ENCODE measurements at places on chromosomes 7 and 10.
A peak's percentile ranks its signal among the peaks of the same experiment; 100 is the strongest.

DNA sequence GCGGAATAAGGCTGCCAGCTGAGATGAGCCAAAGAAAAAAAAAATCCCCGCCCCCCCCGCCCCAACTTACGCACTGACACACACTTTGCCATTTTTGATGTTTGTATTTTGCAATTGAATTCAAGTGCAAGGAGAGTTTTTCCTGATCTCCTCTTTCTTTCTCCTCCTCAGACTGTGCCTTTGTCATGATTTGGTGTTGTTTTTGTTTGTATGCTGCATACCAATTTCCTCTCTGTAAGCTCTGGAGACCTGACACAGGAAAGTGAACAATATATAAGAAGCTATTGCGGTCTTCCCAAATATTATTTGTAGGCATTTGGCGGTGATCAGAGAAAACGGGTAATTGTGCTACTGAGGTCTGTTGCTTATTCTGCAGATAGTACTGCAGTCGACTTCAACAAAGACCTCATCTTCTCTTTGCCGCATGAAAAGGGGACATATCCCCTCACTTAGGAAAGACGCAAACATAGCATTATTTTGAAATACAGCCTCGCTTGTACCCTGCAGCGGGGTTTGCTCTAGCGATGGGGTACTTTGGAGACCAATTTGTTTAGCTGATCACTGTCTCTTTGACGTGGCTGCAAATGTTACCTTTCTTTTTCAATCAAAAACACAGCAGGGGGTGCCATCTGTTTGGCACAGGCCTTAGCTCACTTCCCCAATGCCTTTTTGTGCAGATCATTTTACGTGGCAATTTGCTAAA, 206.6 kb downstream of the SKAP2 start:
- DNase-seq = no peak

GRCh38 chr7:44276571-44277221, 48.7 kb downstream of the CAMK2B start:
- no peak for DNase-seq

DNA sequence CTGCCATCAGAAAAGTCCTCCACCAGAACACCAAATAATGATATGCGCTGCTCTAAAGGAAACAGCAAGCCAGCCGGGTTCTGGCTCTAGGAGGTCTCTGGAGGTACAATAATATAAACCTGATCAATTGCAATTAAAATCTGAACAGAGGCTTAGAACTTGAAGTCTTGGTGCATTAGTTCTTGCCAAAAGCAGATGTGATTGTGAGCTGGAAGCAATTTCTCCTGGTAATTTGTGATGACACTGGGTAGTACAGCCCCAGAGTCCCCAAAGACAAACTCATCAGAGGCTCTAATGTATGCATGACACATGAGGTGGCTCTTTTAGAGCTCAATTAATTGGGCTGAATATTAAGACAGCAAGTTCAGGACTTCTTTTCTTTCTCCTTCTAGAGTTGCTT, 3.3 kb downstream of the ETV1 start:
- DNase-seq = no peak

GRCh38 chr10:44195112-44196007, 189.5 kb downstream of the CXCL12 start:
- DNase-seq = peak; percentile 93

GRCh38 chr7:70744492-70744891, 387.5 kb upstream of the GALNT17 start:
- DNase-seq = no peak

GRCh38 chr10:42632564-42632963, 5.8 kb downstream of the ZNF33B start:
- DNase-seq = no peak

DNA sequence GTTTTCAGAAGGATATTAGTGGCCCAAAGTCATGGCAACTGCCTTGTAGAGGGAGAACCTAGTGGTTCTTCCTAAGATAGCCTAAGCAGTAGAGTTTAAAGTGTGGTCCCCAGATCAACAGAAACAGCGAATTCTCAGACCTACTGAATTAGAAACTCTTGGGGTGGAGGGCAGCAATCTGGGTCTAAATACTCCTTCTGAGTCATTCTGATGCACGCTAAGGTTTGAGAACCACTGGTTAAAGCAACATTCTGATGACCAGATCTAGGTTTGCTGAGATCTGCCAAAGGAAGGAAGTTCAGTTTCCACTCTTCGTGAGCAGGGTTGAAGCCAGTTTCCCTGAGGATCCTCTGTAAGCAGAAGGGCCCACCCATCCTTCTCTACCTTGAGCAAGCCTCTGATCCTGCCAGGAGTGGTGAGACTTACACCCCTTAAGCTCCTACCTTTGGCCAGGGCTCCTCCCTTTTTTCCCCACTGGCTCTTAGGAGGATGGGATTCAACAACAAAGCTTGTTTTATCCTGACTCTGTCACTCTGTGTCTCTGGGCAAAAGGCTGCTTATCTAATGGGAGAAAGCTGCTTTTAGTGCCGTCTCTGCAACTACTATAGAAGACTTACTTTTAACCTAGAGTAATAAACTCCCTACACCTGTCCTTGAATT, 26.8 kb upstream of the TRUB1 start:
- DNase-seq = no peak

GRCh38 chr7:155961241-155962190, 149.3 kb upstream of the SHH start:
- DNase-seq = peak; percentile 10

Data from fibroblast of skin of right quadriceps (primary cell).